ENCODE measurements at places on chromosomes 6 and 20.

- DNase-seq = no peak
These were observed 118.9 kb upstream of the CEP162 start for GRCh38 chr6:84346372-84346771.

GRCh38 chr6:53192682-53193188, 44.1 kb upstream of the GCM1 start:
- no peak for DNase-seq

DNA sequence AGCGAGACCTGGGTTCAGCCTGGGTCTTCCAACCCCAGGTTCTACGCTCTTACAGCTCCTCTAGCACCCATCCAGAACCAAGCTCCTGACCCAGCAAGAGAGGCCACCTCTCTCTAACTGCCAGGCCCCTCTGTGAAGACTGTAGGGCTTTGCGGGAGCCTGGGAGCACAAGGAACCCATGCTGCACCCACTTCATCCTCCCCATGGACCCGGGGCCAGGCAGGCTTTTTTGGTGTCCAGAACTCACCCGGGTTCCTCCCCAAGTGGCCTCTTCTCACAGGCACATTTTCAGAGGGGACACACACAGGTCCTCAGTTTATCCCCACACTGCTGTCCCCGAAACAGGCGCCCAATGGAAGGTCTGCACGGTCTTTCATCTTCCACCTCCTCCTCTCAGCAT, 145.9 kb downstream of the SYNDIG1 start:
- DNase-seq = no peak

DNA sequence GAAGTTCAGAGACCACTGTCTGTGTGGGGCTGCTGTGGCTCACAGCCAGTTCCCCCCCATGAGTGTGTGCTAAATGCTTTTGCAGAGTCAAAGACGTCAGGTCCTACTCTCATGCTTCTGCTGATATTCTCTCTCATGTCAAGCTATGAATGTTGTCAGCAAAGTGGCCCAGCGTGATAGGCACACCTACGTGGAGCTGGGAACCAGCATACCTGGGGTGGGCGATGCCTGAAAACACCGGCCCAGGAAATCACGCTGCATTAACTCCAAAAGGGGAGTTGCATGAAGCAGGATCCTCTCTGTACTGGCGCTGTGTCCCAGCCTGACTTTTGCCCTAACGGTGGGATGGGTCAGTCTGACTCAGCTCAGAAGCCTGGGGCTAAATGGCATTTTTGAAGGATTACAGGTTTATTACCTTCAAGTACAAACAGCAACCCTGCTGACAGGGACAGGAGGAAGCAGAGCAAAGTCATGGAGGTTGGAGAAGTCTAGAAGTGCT, 9.0 kb upstream of the MRPS10 start:
- no peak for DNase-seq

DNA sequence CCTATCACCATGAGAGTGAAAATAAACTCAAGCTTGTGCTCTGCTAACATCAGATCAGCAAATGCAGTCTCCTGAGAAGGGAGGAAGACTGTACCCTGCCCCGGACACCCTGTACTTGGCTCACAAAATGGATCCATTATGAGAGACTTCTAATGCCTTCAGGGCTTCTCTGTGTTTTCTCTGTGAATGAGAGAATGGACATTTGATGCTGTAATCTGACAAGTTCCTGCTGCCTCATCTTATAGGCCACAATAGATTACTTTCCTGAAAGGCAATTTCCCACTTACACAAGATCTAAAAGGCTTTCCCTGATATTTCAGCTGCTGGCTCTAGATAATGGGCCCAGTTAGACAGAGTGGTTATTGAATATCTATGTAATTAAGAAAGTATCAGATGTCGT, 117.2 kb downstream of the OTOR start:
- no peak for DNase-seq

- no peak for DNase-seq
These were observed 89.0 kb upstream of the KCNK16 start for GRCh38 chr6:39411465-39411864.

GRCh38 chr6:16140607-16141006, 11.7 kb downstream of the MYLIP start:
- no peak for DNase-seq

DNA sequence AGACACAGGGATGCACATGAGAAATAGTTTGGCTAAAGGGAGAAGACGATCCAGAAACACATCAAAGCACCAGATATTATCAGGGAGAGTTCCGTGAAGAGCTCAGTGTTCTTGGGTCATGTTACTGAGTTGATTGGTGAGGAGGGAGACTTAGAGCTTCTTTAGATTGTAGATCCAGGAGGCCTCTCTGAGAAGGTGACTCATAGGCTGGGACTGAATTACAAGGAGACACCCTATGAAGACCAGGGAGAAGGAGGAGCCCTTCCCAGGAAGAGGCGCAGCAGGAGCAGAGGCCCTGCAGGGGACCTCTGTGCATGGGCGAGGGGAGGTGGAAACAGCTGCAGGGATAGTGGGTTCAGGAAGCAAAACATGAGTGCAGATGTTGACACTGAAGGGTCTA, 196.5 kb downstream of the SLC24A3 start:
- no peak for DNase-seq

DNA sequence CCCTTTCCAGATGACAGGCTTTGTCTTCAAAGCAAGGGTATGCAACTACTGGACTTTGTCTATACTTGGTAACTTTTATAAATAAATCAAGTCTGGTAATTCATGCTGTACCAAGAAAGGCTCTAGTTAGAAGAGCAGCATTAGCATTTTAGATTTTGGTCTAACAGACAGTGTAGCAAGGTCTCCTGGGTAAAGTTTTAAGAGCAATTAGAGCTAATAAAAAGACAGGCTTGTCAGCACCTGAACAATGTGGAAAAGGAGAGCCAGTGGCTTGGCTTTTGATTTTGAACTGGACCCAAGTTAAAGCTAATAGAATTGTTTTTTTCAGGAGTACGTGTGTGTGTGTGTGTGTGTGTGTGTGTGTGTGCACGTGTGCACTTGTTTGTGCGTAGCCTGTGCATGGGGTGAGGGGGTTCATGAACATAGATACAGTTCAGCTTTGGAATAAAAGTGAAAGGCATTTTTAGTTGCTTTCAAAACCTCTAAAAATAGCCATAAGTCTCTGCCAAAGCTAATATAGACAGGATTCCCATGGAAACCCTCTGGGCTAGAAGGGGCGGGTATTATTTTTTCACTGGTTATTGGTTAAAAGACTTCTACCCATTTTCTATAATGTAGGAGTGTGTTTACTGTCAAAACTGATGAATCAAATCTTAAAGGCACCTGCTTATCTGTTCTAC, 138.4 kb downstream of the KCNQ5 start:
- no peak for DNase-seq

- no peak for DNase-seq
These were observed 797.9 kb upstream of the SLC35B3 start for GRCh38 chr6:9233226-9233625.

DNA sequence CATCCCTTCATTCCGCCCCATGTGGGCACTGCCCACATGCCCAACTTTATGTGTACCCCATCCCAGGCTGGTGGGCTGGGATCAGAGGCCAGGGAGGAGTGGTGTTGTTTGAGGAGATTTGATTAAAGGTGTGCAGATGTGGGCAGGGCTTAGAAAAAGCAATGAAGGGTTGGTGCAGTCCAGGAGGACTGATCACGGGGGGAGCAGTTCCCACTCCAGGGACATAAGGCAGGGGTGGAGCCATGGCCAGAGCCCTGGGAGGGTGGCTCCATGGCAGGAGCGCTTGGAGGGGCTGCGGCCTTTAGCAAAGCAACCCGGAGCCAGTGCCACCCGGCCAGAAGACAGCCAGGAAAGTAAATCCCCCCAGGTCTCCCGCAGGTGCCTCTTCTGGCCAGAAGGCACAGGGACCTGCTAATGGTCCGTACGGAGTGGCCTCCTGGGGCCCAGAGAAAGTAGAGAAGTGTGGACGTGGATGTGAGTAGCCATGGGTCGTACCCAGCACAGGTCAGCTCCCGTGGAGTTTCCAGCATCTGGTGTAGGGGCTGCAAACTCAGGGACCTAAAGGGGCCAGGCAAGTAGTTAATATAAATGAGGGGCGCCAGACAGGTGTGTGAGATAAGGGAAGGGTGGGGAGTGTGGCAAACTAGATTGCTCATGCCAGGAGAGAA, 62.1 kb upstream of the APCDD1L start:
- no peak for DNase-seq

DNA sequence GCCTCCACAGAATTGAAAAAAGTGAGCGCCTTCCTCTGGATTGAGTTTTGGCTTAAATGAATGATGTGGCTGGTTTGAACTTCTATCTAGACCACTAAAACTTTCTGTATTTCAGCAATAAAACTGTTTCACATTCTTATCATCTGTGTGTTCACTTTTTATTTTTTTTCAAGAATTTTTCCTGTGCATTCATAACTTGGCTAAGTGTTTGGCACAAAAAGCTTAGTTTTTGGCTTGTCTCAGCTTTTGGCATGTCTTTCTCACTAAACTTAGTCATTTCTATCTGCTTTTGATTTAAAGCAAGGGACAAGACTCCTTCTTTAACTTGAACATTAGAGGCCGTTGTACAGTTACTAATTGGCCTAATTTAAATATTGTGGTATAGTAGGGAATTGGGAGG, 1015.1 kb downstream of the EPHA7 start:
- DNase-seq = no peak

- DNase-seq = no peak
These were observed 636.5 kb upstream of the CHD6 start for GRCh38 chr20:42254673-42255072.

GRCh38 chr6:151536188-151536479, 42.3 kb downstream of the CCDC170 start:
- DNase-seq = no peak

- no peak for DNase-seq
These were observed 63.1 kb downstream of the TTI1 start for GRCh38 chr20:37969949-37970855.

DNA sequence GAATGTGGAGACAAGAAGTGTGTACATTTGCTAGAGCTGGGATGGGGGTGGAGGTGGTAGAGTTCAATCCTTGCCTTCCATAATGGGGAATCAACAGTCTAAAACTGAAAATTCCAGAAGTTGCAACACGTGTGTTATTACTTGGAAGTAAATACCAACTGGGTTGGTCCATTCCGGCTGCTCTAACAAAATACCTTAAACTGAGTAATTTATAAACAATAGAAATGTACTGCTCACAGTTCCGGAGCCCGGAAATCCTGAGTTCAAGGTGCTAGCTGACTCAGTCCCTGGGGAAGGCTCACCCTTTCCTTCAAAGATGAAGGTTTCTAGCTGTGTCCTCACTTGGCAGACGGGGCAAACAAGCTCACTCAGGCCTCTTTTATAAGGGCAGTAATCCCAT, 59.0 kb downstream of the RIN2 start:
- no peak for DNase-seq

DNA sequence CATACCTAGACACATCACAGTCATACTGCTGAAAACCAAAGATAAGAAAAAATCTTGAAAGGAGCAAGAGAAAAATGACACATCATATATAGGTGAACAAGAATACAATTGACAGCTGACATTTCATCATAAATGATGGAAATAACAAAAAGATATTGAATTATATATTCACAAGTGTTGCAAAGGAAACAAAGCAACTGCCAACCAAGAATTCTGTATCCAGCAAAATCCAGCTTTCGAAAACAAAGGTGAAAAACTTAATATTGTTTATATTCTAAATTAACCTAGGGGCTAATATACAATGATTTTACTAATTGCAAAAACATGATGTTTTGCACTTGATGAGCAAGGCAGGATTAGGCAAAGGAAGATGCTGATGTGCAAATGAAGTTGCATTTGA, 84.3 kb downstream of the MOXD1 start:
- no peak for DNase-seq

DNA sequence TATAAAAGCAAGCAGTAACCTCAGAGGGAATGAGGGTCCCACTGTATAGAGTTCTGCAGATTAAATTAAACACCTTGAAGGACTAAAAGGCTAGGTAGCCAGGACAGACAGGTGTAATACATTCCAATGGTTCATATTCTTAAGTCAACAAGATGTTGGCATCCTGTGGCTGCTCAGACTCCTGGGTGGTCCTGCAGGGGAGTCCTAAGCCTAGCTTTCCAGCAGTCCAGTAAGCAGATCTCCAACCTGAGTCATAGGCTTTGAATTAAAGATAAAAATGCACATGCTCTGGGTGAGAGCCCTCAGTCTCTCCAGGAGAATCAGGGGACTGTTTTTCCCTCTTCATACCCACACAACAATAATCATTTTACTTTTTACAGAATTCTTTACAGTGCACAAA, 307.3 kb upstream of the SUPT3H start:
- DNase-seq = no peak

GRCh38 chr20:36497856-36498255, 43.5 kb upstream of the MYL9 start:
- no peak for DNase-seq

DNA sequence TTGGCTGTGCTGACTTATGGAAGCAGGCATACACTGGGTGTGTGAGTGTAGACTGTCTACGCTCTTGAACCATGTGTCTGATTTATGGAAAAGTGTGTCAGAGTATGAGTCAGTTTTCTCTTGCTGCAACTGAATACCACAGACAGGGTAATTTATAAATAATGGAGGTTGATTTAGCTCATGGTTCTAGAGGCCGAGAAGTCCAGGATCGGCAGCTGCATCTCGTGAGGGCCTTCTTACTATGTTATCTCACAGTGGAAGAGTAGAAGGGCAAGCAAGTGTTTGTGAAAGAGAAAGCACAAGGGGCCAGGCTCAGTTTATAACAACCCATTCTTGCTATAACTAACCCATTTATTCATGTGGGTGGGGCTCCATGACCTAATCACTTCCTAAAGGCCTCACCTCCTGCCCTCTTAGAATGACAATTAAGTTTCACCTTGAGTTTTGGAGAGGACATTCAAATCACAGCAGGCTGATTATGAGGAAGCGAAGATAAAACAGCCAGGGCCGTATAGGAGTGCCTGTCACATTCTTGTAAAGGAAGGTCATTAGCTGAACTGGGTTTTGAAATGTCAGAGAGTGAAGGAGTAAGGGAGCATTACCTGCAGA, 6.7 kb downstream of the GPR31 start:
- no peak for DNase-seq

All from KG1 (cell line).